ENCODE measurements at places on chromosomes 16 and 17. TPM values are rescaled to one million over a fixed set of nuclear protein-coding genes. Genes with fewer than 3 reads are reported as not detected.

DNA sequence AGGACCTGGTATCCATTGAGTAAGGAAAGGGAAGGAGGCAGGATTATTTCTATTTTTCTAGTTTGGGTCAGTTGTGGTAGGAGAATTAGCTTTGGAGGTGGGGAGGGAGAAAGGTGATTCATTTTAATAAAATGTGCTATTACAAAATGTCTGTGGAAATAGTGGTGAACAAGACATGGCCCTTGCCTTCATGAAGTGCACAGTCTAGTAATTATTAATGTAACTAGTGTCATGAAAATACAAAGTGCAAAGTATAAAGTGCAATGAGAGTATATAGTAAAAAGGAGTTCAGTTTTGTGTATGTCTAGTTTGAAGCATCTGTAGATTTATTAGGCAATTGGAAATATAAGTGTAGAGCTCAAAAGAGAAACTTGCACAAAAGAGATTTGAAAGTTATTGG, 11.9 kb downstream of the NFATC3 start:
- no peak for DNase-seq

DNA sequence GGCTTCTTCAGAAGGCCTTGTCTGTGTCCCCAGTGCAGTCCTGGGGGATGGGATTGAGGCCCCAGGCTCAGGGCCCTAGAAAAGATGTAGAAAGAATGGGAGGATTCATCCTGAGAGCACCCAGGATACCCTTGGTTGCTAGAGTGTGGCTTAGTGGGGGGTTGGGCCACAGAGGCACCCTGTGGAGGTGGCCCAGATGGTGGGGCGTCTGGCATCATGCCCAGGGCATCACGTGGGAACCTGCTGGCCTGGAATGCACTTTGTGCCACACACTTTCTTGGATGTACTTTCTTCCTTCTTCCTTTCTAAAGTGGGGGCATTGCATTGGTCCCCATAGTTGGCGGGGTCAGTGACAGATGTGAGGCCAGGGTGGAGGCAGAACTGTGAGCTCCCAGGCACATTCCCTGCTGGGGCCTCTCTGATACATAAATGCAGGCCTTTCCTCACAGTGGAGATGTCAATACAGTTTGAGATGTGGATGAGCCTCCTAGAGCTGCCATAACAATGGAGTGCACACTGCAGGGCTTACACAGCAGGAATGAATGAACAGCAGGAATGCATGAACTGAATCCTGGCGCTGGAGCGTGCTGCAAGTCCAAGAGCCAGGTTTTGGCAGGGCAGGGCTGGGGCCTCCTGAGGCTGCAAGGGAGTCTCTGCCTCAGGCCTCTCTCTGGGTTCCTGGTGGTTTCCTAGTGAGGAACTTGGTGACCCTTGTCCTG, 43.3 kb downstream of the MGAT5B start:
- peak; percentile 38 for DNase-seq

- DNase-seq, result no peak
These were observed 193.7 kb upstream of the CDH13 start for GRCh38 chr16:82433042-82433441.

DNA sequence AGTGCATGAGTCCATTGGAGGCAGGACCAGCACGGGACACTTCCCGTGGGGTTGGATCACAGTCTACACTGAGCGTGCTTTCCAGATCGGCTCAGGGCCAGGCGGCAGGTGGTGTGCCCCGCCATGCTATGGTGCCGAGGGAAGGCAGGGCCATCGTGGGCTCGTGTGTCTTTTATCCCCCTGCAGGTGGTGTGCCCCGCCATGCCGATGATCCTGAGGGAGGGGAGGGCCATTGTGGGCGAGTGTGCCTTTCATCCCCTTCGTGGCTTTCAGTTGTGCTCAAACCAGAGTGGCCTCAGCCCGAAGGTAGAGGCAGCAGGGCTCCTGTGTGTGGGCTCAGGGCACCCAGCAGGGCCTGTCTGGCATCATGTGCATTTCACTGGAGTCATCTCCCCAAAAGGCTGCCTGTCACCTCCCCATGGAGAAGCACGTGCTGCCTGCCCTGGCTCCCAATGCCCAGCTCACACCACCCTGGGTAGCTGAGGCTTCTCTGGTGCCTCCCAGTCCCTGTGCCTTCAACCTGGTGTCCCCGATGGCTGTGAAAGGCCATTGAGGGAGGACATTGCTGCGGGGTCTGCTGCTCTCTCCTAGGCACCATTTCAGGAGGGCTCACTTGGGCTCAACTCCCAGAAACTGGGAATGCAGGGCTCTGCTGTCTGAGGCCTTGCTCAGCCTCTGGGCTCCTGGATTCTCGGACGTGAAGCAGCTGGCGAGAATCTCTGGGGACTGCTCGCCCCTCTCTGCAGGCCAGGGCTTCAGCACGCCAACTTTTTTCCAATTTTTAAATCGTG, 207.6 kb downstream of the NPIPB11 start:
- DNase-seq, result no peak

Gene C17orf78
- not detected for total RNA-seq

- DNase-seq, result no peak
These were observed 22.3 kb downstream of the MYH11 start for GRCh38 chr16:15834502-15834901.

GRCh38 chr17:67474081-67474661, 97.1 kb downstream of the PITPNC1 start:
- DNase-seq, result no peak
